Calu3 (cell line): ENCODE measurements at places on chromosomes 3 and 15.

DNA sequence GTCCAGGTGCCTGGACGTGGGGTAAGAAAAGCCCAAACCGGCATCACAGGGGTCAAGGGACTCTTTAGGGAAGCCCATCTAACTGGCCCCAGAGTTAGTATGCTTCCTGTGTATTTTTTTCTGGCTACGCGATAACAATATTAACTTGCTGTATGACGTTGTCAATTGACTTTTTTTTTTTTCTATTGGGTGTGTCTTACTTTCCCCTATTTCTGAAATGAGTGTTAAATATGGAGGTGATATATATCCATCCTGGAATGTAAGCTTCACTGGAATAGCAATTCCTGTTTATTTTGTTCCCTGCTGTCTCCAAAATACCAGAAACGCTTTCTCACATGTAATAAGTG, 598 bp upstream of the GMNC start:
- DNase-seq = no peak

DNA sequence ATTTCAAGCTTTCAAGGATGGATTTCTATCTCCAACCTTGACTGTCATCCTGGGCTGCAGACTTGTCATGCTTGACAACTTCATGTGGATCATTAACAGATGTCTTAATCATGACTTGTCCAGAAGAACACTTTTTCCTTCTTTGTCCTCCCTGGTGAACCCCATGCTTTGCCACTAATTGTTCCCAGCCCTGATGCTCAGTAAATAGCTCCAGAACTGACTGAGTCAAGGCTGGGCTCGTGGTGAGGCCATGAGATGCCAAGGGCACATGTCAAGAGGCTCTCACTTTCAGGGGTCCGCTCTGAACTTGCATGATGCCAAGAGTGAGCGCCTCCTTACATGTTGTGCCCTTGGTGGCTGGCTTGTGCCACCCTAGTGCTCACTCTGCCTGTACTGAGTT, 48.9 kb upstream of the KY start:
- DNase-seq = no peak

- DNase-seq = peak; percentile 13
These were observed 115.8 kb upstream of the PLCL2 start for GRCh38 chr3:16768956-16769355.

- no peak for DNase-seq
These were observed 60.9 kb downstream of the NOX5 start for GRCh38 chr15:69075440-69075839.

DNA sequence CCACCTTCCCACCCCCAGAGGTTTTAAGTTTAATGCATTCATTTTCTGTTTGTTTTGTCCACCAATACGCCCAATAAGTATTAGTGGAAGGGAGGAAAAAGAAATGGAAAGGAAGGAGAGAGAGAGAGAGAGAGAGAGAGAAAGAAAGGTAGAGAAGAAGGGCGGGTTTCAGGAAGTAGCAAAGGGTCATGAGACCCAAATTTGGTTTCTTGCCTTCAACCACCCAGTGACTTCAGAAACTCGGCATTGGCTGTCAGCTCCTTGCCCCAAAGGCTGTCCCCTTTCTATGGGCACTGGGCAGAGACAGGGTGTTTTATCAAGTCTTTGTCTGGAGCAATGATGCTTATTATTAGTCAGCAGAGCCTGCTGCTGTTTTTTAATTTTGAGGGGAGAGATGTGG, 13.5 kb upstream of the NR1D2 start:
- no peak for DNase-seq

DNA sequence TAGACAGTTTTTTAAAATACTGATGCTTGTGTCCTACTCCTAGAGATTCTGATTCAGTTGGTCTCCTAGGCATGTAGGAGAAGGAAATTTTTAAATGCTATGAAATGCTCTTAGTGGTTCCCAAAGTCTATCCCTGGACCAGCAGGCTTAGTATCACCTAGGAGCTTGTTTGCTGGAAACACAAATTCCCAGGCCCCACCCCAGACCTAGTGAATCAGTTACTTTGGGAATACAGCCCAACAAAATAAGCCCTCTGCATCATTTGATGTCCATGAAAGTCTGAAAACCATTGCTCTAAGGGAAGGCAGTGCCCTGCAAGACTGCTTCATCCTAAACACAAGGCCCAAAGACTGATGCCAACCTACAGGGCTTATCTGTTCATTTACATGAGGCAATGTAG, 36.3 kb downstream of the CCNL1 start:
- no peak for DNase-seq

- no peak for DNase-seq
These were observed 44.5 kb upstream of the CCNL1 start for GRCh38 chr3:157204431-157204830.
